Activated B cell treated with CpG ODN at 0.5 μM for 24 hours (primary cell): ENCODE measurements at places on chromosomes 7 and 10. TPM values are rescaled to one million over a fixed set of nuclear protein-coding genes. Genes with fewer than 3 reads are reported as not detected.
A peak's percentile ranks its signal among the peaks of the same experiment; 100 is the strongest.

GRCh38 chr10:86169066-86169465 is 197.5 kb downstream of the GRID1 start:
- no peak for DNase-seq

GRCh38 chr7:85306115-85306514 is 119.3 kb upstream of the SEMA3D start:
- no peak for DNase-seq

GRCh38 chr10:97518301-97519043 is 19.7 kb downstream of the UBTD1 start:
- no peak for DNase-seq

DNA sequence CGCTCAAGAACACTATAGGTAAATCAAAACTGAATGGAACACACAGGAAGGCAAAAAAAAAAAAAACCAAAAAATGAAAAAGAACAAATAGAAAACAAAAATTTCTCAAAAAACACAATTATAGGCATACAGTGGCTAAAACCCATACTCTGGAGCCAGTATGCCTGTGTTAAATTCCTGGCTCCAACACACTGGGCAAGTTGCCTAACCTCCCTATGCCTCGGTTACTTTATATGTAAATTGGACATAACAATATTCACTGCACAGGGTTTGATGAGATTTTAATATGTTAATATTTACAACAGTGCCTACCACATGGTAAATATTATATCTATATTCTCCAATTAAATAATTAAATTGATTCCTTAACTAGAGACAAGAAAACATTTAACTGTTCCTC is 217.1 kb downstream of the HTR7 start:
- no peak for DNase-seq

GRCh38 chr10:34046506-34047034 is 712.1 kb upstream of the NRP1 start:
- DNase-seq: no peak

DNA sequence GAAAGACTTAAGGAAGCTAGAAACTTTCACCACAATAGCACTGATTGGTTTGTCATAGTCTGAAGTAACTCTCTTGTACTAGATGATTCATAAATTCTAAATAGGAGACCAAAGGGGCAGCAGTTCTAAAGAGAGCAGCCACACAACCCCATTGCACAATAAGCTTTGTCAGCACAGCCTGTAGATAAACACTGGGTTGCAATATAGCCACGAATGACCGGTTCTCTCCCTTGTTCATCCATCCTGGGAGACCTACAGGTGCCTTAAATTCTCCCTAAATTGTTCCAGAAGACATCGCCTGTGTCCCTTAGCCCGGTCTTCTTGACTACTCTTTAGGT is 167.0 kb downstream of the SNX13 start:
- DNase-seq: no peak

GRCh38 chr10:79444199-79445119 is 965 bp downstream of the ZCCHC24 start:
- peak; percentile 61 for DNase-seq

GRCh38 chr7:84948634-84949033 is 238.2 kb downstream of the SEMA3D start:
- no peak for DNase-seq

GRCh38 chr10:59106441-59106840 is 70.0 kb upstream of the PHYHIPL start:
- no peak for DNase-seq

GRCh38 chr10:15879058-15879457 is 18.8 kb upstream of the MINDY3 start:
- DNase-seq: no peak

GRCh38 chr7:32036557-32036956 is 33.6 kb downstream of the PDE1C start:
- no peak for DNase-seq

DNA sequence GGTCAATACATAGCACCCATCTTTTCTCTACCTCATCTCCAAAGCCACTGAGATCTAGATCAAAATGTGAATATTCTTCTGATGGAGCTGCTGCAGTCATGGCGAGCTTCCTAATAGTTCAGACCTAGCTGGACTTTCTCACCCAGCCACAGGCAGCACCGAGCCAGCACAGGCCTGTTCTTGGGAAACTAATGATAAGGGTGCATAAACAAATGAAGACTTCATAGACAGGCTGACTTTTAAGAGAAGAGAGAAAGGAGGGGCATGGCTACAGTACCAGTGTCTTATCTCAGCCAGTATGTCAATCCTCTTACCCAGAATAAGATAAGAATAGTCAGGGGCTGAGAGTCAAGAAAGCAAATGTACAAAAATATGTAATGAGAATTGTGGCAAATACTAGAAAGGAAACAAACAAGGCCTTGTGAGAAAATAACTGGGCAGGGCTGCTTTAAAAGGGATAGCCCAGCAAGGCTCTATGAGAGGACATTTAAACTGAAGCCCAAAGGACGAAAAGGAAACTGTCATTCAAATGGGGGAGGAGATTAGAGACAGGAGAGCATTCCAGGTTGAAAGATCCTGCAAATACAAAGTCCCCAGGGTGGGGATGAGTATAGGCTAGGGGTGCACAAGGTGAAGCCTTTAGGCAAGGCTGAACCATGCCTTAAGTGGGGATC is 21.8 kb upstream of the CDK14 start:
- no peak for DNase-seq

DNA sequence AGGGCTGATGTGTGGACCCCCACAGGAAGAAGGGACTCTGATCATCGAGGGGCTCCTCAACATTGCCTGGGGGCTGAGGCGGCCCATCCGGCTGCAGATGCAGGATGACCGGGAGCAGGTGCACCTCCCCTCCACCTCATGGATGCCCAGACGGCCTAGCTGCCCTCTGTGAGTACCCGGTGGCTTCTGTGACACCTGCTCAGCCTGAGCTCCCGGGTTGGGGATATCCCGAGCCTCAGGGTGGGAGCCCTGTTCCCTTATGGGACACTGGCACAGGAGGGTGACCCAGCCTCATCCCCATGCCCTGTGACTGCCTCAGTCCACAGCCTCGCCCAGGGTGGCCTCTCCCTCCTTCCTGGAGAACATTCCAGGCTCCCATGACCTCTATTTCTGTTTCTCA is 3.9 kb upstream of the DEPP1 start:
- no peak for DNase-seq

DNA sequence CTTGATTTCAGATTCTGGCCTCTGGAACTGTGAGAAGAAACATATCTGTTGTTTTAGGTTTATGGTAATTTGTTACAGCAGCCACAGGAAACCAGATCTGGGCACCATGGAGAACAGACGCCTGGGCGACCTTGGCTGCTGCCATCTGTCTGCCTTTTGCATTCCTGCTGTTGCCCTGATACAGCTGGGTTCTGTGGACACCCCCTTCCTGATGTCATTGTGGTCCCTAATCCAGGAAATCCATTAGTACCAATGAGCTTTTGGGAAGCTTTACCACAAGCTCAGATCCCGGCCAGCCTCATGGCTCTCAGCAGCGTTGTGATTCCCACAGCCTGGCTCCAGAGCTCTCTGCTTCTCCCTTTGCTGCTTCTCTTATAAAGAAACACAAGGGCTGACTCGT is 174.2 kb upstream of the NPS start:
- no peak for DNase-seq

GRCh38 chr7:144907577-144907976 is 71.7 kb upstream of the TPK1 start:
- DNase-seq: no peak

- DNase-seq: no peak
These were observed 106.0 kb downstream of the UPF2 start for GRCh38 chr10:11936389-11937152.

- no peak for DNase-seq
These were observed 7.5 kb downstream of the MNX1 start for GRCh38 chr7:157002819-157003421.

DNA sequence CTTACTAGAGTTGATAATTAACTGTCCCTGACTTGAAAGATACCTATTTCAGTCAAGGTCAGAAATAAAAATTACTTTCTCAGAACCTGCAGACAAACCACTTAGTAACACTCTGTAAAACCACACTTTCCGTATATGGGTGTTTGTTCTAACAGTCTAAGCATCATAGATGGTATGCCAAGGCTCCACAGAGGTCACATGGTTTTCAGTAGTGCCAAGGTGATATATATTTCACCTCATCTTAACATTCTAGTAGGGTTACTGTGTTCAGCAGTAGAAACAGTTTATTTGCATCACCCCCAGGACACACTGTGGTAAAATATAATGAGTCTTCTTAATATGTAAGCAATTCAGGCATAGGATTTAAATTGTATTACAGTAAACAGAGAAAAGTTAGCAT is 61.5 kb downstream of the KCND2 start:
- no peak for DNase-seq

- DNase-seq: no peak
These were observed 44.2 kb downstream of the CTBP2 start for GRCh38 chr10:125116041-125116649.

GRCh38 chr10:103062854-103063590 is 130.1 kb downstream of the NT5C2 start:
- no peak for DNase-seq

DNA sequence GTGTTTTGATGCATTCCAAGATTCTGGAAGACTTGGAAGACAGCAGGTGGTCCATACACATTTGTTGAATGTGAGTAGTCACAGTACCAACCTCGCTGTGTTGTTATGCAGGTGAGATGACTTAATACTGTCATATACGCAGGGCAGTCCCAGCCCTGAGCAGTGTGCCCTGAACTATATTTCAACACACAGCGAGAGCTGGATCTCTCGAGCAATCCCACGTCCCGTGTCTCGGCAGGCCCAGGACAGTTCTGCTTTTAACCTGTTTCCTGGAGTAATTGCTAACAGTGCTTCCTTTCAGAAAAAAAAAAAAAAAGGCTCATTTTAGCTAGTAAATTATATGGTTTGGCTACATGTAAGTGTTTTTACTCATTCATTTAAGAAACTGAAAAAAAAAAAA is 179.7 kb downstream of the PRKCQ start:
- DNase-seq: no peak

- DNase-seq: no peak
These were observed 199.9 kb downstream of the CAMK1D start for GRCh38 chr10:12549297-12549696.

GRCh38 chr7:120373174-120373573 is 100.2 kb downstream of the KCND2 start:
- no peak for DNase-seq

- no peak for DNase-seq
These were observed 803.2 kb downstream of the PHTF2 start for GRCh38 chr7:78601728-78602127.

Gene ACSM6
- not detected in 2 replicates for total RNA-seq

Gene PRSS37
- not detected in 2 replicates for total RNA-seq

Gene HOGA1
- total RNA-seq: not detected in 2 replicates

Gene ZYX
- 87.5 and 101 TPM in 2 replicates for total RNA-seq

Gene EBF3
- not detected in 2 replicates for total RNA-seq

Gene YWHAG
- 70.5 and 71.1 TPM in 2 replicates for total RNA-seq

Gene CLDN4
- total RNA-seq: not detected in 2 replicates

Gene HOXA9
- total RNA-seq: not detected in 2 replicates

Gene ZC3HAV1L
- total RNA-seq: 1.6 and 1.8 TPM in 2 replicates

Gene CTAGE15
- total RNA-seq: not detected in 2 replicates

Gene PHTF2
- total RNA-seq: 31.4 and 38.9 TPM in 2 replicates
